Stimulated activated CD8-positive, alpha-beta memory T cell treated with anti-CD3 and anti-CD28 coated beads, Interleukin-15, amount 100 ng/mL, for 48 hours (primary cell): ENCODE measurements at places on chromosomes 6 and 20.

- no peak for DNase-seq
These were observed 172.9 kb upstream of the CDYL start for GRCh38 chr6:4603291-4603690.

- no peak for DNase-seq
These were observed 77.5 kb upstream of the RIPOR2 start for GRCh38 chr6:25013246-25013645.

- DNase-seq = no peak
These were observed 126.6 kb upstream of the CCDC28A start for GRCh38 chr6:138647006-138647405.

DNA sequence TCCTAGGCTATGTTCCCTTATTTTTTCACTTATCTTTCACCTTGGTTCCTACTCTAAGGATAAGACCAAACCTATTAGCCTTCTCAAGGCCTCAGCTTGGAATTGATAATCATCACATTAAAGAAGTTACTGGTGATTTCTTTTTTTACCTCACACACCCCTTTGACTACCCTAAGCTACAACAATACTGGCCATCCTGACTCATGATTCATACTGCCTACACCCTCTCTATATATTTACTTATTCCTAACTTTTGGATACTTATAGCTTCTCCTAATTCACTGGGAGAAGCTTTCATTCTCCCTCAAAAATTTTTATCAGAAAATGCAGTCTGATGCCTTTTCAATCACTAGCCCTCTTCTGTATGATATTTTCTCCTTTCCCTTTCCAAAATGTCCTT is 256.1 kb downstream of the TBX18 start:
- no peak for DNase-seq

- peak; percentile 17 for DNase-seq
These were observed 26.5 kb downstream of the MTHFD1L start for GRCh38 chr6:150891888-150892485.

DNA sequence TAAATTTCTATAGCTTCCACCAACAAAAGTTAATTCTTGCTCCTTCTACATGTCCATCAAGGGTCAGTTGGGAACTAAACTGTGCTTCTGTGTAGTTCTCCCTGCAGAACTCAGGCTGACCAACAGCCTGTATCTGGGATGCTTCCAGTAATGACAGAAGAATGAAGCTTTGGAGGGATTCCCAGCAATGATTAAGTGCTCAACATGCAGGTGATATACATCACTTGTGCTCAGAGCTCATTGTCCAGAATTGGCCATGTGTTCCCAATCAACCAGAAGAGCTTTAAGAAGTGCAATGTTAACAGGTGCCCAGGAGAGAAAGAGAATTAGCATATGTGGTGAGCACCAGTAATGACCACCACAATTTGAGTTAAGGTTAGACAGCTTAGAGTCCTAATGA is 37.4 kb upstream of the SNRPB2 start:
- DNase-seq = no peak

- DNase-seq = no peak
These were observed 87.9 kb downstream of the PDE10A start for GRCh38 chr6:165575158-165575549.

GRCh38 chr6:41367700-41368099 is 32.3 kb downstream of the NCR2 start:
- DNase-seq = no peak

DNA sequence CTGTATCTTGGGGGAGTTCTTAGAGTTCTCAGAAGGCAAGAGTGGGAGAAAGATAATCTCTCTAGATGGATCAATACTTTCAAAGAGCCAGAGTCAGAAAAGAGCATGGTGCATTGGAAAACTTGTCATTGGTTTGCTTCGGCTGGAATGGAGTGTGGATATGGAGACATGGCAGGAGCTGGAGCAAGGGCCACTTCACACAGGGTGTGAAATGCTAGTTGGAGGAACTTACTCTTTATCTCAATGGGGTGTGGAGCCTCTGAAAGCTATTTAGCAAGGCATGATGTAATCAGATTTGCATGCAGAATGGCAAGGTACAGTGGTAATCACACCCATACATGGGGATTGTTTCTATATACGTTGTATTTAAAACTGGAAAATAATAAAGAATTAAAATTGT is 31.5 kb upstream of the PAQR8 start:
- DNase-seq = no peak

GRCh38 chr6:95847061-95847460 is 168.7 kb upstream of the FUT9 start:
- no peak for DNase-seq
